Lower lobe of right lung (tissue), 2 donors: ENCODE measurements at places on chromosomes 11 and 22. TPM values are rescaled to one million over a fixed set of nuclear protein-coding genes. Genes with fewer than 3 reads are reported as not detected.

GLYATL2 gene
- not detected for total RNA-seq

DNA sequence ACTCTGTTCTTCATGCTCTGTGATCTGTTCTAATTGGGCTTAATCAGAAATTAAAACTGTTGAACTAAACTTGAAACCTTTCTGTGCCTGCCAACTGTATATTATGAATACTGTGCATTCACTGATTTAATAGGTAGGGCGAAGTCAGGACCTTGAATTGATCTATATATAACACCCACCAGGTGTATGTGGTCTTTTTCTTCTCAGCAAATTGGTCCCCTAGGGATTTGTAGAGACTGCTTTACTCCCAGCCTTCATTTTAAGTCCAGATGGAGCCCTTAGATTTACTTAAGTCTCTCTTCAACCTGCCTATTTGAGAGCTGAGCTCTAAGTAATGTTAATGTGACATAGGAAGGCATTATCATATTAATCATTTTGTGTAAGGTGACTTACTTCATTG lies 257.5 kb downstream of the TMEM135 start:
- H3K36me3 ChIP-seq, result no peaks in the 10 kb centered on the region
- H3K4me1 ChIP-seq, result no peaks in the 10 kb centered on the region
- no peak overlapping the region for H3K4me3 ChIP-seq
- no peak overlapping the region for H3K27ac ChIP-seq

DNA sequence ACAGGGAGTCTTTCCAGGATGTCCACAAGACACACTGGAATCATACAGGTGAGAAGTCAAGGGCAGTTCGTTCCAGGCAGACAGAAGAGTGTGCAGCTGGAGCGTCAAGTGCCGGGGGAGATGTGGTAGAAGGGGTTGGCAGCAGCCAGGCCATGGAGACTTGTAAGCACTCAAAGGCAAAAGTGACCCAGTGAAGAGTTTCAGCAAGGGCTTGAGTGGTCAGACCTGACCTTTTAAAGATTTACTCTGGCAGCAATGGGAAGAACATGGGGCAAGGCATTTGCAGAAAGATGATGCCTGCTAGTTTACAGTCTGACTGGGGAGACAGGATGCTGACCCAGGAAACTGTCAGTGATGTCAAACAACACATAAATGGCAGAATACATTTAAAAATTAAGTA lies 29.0 kb downstream of the P4HA3 start:
- H3K4me1 ChIP-seq, result no peaks in the 10 kb centered on the region
- no peak overlapping the region for H3K27ac ChIP-seq
- H3K4me3 ChIP-seq, result no peak overlapping the region
- no peaks in the 10 kb centered on the region for H3K36me3 ChIP-seq

GRCh38 chr11:95231881-95232605 lies 1.0 kb upstream of the SESN3 start:
- H3K4me3 ChIP-seq, result peak overlapping the region; percentile 79
- peak; percentile 80 for DNase-seq
- H3K36me3 ChIP-seq, result no peaks in the 10 kb centered on the region
- peak overlapping the region; percentile 87 for H3K27ac ChIP-seq

ANKK1 gene
- 0.41 TPM for total RNA-seq
